Mucosa of gallbladder (tissue), 1 donor: ENCODE measurements at places on chromosomes 11 and 22.
A peak's percentile ranks its signal among the peaks of the same experiment; 100 is the strongest.

GRCh38 chr11:72472765-72473164, 38.4 kb upstream of the CLPB start:
- no peak for DNase-seq

- no peak for DNase-seq
Measured at GRCh38 chr11:25838918-25839625, 492.9 kb upstream of the ANO3 start.

DNA sequence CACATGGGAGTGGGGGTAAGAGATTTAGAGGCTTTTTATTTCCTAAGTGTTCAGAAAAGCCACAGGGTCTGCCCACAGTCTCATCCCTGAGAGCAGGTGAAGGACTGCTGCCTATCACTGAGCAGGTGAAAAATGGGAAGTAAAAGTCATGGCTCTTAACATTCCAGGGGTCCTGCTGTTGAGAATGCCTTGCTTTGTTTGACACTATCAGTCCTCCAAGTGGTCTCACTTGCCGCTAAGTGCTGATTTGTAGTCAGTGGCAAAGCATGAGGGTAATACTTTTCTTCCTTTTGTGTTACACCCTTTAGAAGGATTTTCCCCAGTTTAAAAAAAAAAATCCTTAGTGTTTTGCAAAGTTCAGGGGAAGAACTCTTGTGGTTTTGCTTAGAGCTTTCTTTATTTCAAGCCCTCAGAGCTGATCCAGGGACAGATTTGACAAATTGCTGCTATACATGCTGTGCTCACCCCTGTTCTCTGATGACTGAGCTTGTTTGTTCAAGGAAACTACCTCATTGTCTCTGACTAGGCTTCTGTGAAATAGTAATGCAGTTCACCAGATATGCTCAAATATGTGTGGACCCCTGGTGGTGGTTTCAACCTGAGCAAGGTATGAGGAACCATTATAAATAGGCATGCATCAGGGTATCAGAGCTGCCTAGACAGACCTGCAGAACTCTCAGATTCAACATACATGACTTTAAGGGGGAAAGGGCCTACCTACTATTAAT, 141.0 kb downstream of the ARHGAP42 start:
- no peak for DNase-seq

DNA sequence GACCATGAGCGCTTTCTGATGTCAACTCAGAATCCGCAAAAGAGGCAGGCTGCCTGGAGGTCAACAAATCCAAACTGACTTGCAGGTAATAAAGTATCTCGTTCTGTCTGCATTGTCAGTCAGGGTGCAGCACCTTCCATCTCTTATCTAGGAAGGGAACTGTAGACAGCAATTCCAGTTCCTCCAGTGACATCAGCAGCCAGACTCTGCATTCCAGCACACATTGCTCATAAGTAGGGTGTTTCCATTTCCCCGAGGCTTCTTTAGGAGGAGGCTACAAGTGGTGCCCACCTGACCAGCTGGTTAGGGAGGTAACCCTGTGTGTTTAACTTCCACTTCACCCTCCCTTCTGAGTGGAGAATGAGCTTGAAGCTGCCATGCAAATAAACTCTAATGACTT, 53.3 kb downstream of the NTM start:
- peak; percentile 21 for DNase-seq

GRCh38 chr11:68829581-68829980, 12.1 kb downstream of the CPT1A start:
- DNase-seq, result no peak

GRCh38 chr22:37051391-37052385, at the start of gene KCTD17:
Gene KCTD17 (plus strand): TSS chr22:37051742. CDS start chr22:37051761, 19 bp downstream.
- peak; percentile 60 for DNase-seq

GRCh38 chr11:130858215-130858614, 58.1 kb downstream of the SNX19 start:
- no peak for DNase-seq

DNA sequence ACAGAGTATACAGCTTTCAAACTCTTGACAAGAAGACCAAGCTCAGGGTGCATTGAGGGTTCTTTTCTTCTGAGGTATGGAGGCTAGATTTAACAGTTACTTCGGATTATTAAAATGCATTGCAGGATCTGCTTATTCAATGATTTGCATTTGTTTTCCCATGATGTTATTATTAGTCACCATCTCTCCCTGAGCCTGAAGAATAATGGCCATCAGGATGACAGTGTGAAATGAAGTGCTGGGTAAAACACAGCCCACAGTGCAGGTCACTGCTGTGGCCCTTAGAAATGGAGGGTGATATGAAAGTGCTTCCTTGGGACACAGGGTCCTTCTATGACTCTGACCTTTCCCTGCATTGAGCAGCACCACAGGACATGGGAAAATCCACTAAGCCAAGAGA, 40.0 kb downstream of the TECTA start:
- no peak for DNase-seq

DNA sequence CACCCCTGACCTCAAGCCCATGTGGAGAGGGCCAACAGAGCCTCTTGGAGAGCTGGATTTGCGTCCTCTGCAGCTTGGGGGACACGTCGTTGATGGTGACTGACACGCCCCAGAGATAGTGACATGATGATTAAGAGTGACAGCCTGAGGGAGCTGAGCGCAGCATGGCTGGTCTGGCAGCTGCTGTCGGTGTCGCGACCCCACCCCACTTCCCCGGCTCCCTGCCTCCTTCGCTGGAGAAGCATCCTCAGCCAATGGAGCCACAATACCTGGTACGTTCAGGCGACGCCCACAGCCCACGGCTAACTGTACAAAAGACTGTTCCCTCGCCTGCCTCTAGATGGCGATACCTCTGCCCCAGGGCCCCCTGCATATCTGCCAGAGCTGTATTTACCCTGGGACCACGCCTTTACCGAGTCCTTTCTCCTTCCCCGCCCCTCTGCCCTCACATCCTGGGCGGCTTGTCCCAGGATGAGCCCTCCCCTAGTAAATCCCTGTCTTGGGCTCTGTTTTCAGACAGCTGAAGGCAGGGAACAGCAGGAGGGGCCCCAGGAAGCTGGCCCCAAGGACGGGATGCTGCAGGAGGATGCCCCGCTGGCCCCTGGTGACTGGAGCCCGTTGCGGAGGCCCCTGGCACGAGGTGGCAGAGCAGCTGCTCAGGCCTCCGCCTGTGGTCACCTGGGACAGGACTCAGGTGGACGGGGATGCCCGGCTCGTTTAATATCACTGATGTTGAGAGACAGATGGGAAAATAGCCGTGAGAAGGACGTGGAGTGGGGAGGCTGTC, 90.6 kb downstream of the RPS6KA4 start:
- peak; percentile 48 for DNase-seq

- no peak for DNase-seq
Measured at GRCh38 chr11:95704865-95705264, 84.7 kb downstream of the FAM76B start.

GRCh38 chr11:94586978-94587377, 19.8 kb downstream of the PIWIL4 start:
- DNase-seq, result peak; percentile 61

GRCh38 chr11:68839911-68840641, 1.6 kb downstream of the CPT1A start:
- DNase-seq, result no peak

DNA sequence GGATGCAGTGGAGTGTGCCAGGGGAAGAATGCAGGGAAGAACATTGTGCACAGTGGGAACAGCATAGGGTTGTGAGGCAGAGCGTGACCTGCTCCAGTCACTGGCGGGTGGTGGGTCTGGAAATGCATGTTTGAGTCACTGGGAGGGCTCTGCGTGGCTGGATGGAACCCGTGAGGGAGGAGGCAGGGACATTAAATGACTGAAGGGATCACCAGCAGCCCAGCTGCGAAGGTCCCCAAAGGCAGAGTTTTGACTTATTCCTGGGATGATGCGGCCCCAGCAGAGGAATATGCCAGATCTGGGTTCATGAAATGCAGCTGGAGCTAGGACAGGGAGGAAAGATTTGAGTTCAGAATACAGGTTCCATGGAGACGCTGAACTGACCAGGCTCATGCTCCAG, 104.0 kb upstream of the FGF3 start:
- no peak for DNase-seq

GRCh38 chr22:39907047-39907446, 6.2 kb downstream of the GRAP2 start:
- no peak for DNase-seq

GRCh38 chr11:68632802-68633201, 51.5 kb upstream of the GAL start:
- DNase-seq, result no peak

DNA sequence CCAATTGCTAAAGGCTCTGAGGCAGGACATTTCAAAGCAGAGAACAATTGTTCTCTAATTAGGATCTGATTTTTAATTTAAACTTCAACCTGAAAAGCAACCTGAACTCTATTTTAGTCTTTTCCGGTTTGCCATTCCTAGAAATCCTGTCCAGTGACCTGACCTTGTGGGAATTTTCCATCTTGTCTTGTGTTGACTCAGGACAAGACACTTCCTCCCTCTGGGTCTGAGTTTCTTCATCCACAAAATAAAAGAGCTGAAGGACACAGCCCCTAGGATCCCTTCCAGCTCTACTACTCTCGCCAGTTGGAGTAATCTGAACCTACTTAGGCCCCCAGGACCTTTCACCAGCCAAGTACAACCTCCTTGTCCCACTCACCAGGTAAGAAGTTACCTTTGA, 66.5 kb upstream of the POU2AF1 start:
- no peak for DNase-seq

DNA sequence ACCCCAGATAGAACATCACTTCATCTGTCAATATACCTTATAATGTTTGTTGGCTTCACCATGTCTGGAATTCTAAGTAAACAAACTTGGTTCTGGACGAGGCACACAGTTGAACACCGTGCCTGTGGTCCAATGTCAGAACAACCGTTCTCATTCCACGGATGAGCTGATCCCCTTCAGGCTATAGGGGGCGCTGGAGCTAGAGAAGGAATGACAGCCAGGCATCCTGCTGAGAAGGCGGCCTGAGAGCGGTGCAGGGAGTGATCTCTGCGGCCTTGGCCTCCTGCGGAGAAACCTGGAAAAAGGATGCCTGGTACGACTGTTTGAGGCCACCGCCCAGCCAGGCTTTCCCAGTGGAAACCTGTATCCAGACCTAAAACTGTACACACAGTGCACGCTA, 48.7 kb downstream of the FDX1 start:
- DNase-seq, result no peak

DNA sequence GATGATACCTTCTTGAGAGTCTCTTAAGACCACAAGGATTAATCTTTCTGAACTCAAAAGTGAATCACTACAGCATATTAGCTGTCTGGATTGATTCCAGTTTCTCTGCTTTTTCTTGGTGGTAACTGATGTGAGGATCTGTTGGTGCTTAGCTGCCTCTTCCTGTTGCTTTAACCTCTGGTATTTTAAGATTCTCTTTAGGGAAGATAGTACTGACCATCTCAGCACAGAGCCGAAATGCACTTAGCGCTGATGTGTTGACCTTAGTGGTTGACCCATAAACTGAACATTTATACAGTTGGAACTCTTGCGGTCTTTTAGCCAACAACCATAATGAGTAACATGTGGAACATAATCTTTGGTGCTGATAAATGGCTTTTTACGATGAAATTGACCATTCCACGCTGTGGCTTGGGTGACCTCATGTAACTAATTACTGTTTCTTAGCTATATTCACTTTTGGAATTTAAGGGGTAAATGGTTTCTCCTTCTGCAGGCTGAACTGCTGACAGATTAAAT, 33.7 kb downstream of the APLP2 start:
- no peak for DNase-seq

DNA sequence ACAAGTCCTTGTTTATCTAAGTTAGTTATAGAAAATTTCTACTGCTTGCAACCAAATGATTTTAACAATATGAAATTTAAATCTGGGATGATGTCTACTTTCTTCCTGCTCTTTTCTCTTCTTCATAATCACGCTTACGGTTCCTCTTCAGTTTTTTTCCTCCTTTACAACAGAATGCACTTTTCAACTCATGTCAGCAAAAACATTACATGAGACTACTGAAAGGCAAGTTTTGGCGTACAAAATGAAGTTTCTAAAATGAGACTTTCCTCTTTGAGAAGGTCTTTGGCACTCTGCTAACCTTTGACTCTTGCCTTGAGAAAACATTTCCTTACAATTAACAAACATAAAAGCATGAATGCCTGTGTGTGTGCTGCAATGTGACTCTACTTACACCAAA, 23.3 kb downstream of the TMEM123 start:
- no peak for DNase-seq
